ENCODE measurements at places on chromosomes 12 and 14.

- DNase-seq: peak; percentile 5
Observed at GRCh38 chr12:50222275-50222783, 55.2 kb upstream of the CERS5 start.

DNA sequence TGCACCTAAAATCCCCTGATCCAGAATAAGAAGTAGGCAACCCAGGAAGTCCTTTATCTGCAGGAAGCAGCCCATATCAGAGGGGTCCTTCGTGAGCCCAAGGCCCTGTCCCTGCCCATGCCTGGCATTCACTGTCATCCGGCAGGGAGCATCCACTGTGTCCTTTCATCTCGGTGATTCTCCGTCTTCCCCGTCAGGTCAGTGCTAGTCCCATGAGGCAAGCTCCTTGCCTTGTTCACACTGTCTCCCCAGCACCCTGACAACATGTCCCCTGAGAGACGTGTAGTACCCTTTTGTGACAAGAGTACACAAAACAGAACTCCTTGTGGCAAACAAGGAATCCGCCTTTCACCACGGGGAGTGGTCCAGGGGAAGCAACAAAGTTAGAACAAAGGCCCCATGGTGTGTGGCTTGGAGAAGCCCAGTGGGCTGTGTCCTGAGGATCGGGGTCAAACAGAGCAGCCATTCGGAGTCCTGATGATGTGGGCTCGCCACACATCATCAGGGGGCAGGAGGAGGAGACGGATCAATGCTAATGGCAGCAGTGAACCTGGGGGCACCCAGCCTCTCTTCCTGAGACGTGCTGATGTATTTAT, 112.1 kb downstream of the DICER1 start:
- DNase-seq: no peak

- DNase-seq: no peak
Observed at GRCh38 chr14:28461389-28461788, 305.2 kb upstream of the FOXG1 start.

DNA sequence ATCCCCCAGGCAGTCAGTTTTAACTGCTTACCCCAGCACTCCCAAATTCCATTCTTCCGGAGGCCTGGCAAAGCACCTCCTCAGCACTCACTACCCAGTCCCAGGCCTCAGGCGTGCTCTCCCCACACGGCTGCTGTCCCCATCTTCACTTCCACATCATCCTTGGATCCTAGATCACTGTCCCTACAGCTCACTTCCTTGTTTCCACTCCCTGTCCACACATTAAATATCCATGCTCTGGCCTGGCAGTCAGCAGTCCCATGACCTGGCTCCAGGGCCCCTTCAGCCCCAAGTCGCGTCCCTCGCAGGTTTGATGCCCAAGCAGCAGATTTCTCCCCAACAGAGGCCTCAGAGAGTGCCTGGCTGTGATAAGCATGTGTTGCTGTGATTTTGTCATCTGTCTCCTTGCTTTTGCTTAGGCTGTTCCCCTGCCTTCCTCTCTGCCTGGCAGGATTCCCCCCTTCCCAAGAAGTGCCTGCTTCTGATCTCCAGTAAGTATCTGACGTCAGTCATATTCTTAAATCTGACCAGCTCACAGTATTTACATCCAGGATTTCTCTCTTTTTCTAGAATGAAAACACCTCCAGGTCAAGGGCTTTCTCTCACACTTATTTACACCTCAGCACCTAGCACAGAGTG, 241.7 kb downstream of the ZFP36L1 start:
- DNase-seq: no peak

DNA sequence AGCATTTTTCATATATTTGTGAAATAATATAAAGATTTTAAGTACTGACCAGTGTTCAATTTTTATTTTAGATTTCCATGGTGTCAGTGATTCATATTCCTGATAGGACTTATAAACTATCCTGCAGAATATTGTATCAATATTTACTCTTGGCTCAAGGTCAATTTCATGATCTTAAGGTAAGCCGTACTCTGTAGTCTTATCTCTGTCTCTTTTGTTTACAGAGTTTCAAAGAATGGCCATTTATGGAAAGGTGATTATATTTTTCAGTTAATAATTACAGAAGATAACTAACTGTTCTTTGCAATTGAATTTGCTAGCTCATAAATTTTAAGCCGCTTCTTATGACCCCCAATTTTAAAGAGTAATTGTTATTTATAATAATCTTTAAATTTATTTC, 27.9 kb downstream of the CGRRF1 start:
- no peak for DNase-seq

- DNase-seq: no peak
Observed at GRCh38 chr12:16530268-16530850, 75.6 kb downstream of the LMO3 start.

- DNase-seq: no peak
Observed at GRCh38 chr12:117533687-117534086, 172.3 kb upstream of the NOS1 start.

DNA sequence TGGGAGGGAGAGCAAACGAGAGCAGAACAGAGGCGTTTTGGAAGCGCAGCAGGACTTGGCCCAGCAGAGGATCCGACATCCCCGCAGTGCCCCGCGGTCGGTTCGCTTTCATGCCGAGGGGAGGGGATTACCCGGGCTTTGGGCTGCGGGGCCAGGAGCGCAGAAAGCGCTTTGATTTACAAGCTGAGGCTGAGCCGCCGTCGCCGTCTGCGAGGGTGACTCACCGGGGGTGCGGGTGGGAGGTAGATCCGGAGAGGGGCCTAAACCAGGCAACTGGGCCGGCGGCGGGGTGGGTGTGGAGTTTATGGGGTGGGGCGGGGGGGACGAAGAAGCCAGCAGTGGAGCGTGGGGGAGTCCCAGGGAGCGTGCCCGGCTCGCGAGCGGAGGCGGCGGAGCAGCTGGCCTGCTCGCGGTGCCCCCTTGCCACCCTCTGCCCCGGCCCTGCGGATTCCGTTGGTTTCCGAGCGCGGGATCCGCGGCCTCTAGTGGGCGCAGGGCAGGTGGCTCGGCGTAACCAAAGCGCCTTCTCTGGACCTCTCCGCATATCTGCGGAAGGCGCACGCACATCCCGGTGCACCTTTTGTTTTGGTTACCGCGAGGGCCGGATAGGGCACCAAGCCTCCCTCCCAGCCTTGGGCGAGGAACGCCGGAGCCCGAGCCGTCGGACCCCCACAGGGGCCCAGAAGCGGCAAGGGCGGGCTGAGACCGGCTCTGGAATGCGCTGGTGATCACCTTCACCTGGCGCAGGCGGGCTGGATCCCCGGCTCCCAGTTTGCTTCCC, 2.6 kb downstream of the SIX4 start:
- no peak for DNase-seq

GRCh38 chr12:84786622-84787021, 126.0 kb downstream of the SLC6A15 start:
- DNase-seq: no peak

GRCh38 chr12:132514838-132515237, 24.9 kb downstream of the FBRSL1 start:
- DNase-seq: no peak

DNA sequence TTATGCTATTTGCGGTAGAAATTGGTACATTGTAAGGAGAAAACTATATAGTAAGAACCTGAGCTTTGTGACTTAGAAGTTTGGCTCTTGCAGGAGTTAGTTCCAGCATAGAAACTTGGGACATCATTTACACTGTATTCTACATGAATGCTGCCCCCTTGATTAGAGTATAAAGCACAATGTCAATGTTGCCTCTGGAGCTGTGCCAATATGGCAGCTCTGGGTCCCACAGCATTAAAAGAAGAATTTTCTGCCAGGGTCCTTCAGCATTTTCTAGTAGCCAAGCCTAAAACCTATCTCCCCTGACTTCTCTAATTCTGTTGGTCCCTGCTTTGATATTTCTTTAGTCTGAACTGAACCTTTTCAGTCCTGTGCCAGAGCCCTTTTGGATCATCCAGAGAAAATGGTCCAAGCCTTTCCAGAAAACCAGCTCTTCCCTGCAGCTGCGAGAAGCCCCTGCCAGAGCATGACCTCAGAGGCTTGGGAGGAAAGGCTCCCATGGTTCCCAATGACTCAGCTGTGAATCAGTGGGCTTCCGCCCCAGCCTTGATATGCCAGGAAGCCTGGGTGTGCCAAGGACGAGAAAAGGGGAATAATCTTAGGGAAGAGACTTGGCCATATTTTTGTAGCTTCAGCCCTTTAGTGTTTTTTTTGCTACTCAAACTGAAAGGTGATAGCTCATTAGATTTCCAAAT, 43.2 kb downstream of the PLEKHG7 start:
- no peak for DNase-seq

- DNase-seq: no peak
Observed at GRCh38 chr14:79658221-79658620, 553.1 kb downstream of the DIO2 start.

DNA sequence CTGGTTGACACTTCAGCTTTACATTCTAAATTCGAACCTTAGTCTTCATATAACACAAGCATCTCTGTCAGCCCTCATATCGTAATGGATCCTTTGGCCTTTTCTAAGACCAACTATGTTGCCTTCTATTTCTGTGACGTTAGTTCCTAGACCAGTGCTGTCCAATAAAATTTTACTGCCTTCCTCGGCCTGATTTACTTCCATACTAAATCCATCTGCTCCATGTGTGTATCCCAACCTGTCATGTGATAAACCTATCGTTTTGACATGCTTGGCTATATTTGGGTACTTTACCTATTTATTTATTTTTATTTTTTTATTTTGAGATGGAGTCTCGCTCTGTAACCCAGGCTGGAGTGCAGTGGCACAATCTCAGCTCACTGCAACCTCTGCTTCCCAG, 20.3 kb downstream of the ACAD10 start:
- DNase-seq: no peak

GRCh38 chr14:88934351-88934806, 109.9 kb downstream of the TTC8 start:
- no peak for DNase-seq

GRCh38 chr14:56248442-56248841, 130.2 kb downstream of the PELI2 start:
- DNase-seq: no peak

DNA sequence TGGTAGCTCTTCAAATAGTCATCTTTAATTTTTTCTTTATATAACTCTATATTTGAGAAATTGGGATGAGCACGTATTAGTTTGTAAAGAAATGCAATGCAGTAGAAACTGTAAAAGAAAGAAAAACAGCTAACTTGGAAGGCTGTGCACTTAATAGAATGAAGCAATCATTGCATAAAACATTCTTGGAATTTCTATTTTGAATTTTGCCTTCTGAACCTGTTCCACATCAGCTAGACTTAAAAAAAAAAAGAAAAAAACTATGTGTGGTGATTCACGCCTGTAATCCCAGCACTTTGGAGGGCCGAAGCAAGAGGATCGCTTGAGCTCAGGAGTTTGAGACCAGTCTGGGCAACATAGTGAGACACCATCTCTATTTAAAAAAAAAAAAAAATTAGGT, 29.4 kb downstream of the SCN8A start:
- no peak for DNase-seq

DNA sequence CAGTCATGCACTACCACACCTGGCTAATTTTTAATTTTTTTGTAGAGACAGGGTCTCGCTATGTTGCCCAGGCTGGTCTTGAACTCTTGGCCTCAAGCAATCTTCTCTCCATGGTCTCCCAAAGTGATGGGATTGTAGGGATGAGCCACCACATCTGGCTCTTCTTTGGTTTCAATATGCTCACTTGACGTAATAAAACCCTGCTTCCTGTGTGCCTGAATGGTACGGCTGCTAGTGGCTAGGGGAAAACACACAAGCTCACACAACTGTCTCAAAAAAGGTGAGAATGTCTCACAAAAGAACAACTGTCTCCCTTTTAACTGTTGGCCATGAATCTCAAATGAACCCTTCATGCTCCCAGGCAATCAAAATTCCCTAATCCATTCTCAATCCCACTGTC, 15.0 kb downstream of the C1S start:
- no peak for DNase-seq

DNA sequence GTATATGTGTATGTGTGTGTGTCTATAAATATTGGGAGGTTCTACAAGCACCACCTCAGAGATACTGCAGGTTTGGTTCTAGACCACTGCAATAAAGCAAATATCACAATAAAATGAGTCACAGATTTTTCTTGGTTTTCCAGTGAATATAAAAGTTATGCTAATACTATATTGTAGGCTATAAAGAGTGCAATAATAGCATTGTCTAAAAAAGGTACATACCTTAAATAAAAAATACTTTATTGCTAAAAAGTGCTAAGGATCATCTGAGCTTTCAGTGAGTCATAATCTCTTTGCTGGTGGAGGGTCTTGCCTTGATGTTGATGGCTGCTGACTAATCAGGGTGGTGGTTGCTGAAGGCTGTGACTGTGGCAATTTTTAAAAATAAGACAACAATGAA, 111.1 kb downstream of the VEZT start:
- no peak for DNase-seq

GRCh38 chr12:739349-739748, 13.0 kb upstream of the WNK1 start:
- no peak for DNase-seq

- no peak for DNase-seq
Observed at GRCh38 chr14:104758981-104759969, 6.3 kb downstream of the SIVA1 start.

DNA sequence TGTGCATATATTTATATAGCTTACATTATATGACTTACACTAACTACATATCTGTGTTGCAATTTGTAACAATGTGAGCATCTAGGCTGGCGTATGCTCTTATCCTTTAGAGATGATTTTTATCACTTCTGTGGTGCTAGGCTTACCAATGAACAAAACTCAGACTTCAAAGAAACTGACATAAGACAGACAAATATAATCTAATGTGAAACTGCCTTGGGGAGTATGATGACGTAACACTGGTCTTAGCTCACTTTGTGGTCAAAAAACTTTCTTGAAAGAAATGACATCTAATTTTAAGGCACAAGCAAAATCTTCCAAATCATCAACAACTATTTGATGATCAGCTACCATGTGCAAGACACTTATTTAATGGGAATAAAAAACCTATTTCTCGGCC, 50.0 kb downstream of the SOX5 start:
- no peak for DNase-seq

GRCh38 chr14:32080001-32080510, 3.0 kb downstream of the ARHGAP5 start:
- no peak for DNase-seq

- no peak for DNase-seq
Observed at GRCh38 chr12:3379079-3379478, 111.9 kb upstream of the PRMT8 start.

- DNase-seq: no peak
Observed at GRCh38 chr12:64667793-64668192, 57.5 kb downstream of the RASSF3 start.

GRCh38 chr12:94037444-94037843, 110.9 kb upstream of the PLXNC1 start:
- DNase-seq: no peak
